ENCODE measurements at places on chromosomes 2 and 18. TPM values are rescaled to one million over a fixed set of nuclear protein-coding genes. Genes with fewer than 3 reads are reported as not detected.

The LBX2 gene
- total RNA-seq: 0.45 TPM

GRCh38 chr2:172969166-172969565 is 106.5 kb upstream of the MAP3K20 start:
- no peak for DNase-seq

DNA sequence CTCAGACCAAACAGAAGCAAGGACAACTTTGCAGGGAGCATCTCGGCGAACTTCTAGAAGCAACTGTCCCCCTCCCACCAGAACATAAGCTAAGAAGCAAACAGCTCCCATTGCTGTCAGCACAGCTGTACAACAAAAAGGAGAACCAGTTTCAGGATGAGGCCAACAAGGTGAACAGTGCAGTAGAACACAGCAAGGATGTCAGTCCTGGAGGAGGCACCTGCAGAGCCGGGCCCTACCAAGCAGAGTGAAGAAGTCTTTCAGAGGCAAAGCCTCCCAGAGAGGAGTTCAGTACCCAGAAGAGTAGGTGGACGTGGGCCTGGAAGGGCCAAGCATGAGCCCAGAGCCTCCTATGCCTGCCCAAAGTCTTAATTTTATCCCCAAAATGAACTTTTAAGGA is 1.0 kb downstream of the PASK start:
- DNase-seq: no peak

The RTP5 gene
- total RNA-seq: not detected

- no peak for DNase-seq
Observed at GRCh38 chr18:48136827-48137373, 206.4 kb upstream of the SMAD2 start.

The TEKT4 gene
- not detected for total RNA-seq

GRCh38 chr2:127053731-127054603 is 53.0 kb downstream of the BIN1 start:
- no peak for DNase-seq

- no peak for DNase-seq
Observed at GRCh38 chr18:55343396-55344073, 244.5 kb downstream of the TCF4 start.
